ENCODE measurements at places on chromosomes 2 and 18.

- DNase-seq, result no peak
Measured at GRCh38 chr2:156156580-156156979, 175.9 kb downstream of the NR4A2 start.

- DNase-seq, result no peak
Measured at GRCh38 chr2:42072349-42073118, 24.7 kb downstream of the PKDCC start.

- DNase-seq, result no peak
Measured at GRCh38 chr2:160332318-160332717, 132.2 kb upstream of the ITGB6 start.

GRCh38 chr2:223414646-223415045 is 187.5 kb downstream of the SCG2 start:
- no peak for DNase-seq

DNA sequence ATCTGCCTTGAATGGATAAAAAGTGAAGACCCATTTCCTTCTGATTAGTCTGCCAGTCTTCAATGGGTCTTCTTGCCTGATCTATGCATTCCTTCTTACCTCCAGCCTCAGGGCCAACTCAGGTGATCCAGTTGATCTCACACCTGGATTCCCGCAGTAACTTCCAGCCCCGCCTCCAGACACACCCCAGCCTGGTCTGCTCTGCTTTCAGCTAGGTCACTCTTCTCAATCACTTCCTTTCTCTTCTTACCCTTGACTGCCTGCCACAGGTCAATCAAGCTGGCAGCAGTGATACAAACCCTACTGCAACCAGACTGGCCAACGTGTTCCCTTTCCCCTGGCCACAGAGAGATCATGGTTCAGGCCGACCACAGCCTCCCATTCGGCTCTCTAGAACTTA is 263.6 kb downstream of the ZNF516 start:
- no peak for DNase-seq

DNA sequence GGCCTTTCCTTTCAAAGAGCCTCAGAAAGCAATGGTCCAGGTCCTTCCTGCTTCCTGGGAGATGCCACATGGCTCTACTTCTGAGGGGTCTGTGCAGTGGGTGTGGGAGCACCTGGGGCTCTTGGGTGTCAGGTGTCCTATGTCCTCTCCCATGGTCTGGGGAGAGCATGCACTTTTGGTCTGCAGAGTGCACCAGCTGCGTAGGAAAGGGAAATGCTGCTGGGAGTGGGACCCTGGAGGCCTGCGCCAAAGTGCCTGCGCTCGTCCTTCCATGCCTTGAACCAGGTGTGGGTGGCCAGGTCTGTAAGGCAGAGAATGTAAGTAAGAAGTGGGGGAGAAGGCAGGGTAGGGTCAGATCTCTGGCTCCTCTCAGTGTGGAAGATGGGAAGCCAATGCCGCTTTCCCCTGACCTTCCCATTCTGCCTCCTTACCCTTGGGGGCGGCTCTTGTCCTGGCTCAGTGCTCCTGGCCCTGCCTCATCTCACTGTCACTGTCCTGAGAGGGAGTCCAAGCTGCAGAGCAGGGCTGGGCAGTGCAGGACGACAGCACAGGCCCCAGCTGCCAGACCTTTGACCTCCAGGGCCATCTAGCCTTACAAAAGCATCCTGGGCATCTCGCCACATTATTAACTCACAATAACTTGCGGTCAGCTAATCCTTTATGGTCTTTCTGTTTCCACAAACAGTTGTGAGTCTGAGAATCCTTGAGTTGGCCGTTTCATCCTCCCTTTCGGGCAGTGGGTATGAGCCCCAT is 6.6 kb upstream of the PROM2 start:
- no peak for DNase-seq

GRCh38 chr2:240066489-240066888 is 13.2 kb upstream of the OR6B3 start:
- DNase-seq, result no peak

GRCh38 chr2:208015475-208015874 is 9.9 kb downstream of the PLEKHM3 start:
- DNase-seq, result no peak

DNA sequence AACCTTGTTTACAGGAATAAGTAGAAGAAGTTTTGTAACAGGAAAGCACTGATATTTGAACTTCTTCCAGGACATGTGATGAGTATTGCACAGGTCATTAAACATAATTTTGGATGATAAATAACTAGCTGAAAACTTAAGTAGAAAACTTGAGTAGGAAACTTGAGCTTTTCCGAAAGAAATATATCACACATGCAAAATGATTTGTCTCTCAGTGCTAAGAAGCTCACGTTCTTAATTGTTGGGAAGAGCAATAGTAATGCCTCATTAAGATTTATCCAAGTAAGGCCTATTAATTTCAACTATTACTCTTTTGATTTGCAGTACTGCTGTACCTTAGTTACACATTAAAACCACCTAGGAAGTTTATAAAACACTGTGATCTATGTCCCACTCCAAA is 1921.9 kb upstream of the LRRTM1 start:
- no peak for DNase-seq
